ENCODE measurements at places on chromosomes 1 and 21. TPM values are rescaled to one million over a fixed set of nuclear protein-coding genes. Genes with fewer than 3 reads are reported as not detected.
A peak's percentile ranks its signal among the peaks of the same experiment; 100 is the strongest.

The ALX3 gene
- not detected for total RNA-seq

- DNase-seq: no peak
These were observed 420.8 kb downstream of the NPHP4 start for GRCh38 chr1:5571438-5571837.

DNA sequence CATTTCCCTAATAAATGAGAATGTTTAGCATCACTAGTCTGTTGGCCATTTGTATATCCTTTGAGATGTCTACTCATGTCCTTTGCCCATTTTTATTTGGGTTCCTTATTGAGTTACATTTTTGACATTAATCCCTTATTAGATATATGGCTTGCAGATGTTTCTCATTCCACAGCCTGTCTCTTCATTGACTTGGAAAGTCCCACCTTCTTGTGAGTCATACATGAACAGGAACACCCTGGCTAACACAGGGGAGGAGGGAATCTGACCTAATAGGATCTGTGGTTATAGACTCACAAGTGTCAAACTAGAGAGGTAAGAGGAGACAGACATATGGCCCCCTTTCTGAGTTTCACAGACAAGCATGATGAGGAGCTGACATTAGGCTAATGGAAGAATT is 11.5 kb downstream of the ZP4 start:
- peak; percentile 30 for DNase-seq

DNA sequence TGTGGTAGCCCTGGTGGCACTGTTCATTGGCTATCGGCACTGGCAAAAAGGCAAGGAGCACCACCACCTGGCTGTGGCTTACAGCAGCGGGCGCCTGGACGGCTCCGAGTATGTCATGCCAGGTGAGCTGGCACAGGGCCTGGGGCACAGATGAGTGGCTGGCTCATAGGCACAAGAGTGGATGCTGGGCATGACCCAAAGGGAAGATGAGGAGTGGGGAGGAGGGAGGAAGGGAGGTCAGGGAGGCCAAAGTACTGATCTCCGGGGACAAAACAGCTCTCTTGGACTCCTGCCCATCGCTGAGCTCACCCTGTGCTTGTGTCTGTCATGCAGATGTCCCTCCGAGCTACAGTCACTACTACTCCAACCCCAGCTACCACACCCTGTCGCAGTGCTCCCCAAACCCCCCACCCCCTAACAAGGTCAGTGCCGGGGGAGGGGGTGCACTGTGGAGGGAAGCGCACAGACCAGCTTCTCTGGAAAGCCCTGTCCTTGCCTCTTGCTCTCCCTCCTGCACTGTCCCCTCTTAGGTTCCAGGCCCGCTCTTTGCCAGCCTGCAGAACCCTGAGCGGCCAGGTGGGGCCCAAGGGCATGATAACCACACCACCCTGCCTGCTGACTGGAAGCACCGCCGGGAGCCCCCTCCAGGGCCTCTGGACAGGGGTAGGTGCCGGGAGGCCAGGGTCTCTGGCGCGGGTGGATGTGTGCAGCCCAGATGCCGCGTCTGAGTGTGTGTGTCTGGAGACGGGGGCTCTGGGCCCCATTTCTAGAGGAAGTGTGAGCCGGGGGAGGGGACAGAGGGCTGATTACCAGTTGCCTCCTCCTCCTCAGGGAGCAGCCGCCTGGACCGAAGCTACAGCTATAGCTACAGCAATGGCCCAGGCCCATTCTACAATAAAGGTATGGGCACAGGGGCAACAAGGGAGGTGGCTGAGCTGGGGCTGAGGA is 7.3 kb upstream of the LRRC71 start:
- DNase-seq: no peak

GRCh38 chr1:94324178-94324544 is 86.8 kb upstream of the ARHGAP29 start:
- no peak for DNase-seq

The CACNA1S gene
- 57.2 TPM for total RNA-seq

GRCh38 chr21:42584296-42584641 is 69.2 kb upstream of the PDE9A start:
- no peak for DNase-seq

GRCh38 chr21:38384675-38385426 is 113.4 kb downstream of the ERG start:
- DNase-seq: no peak

The ERICH3 gene
- not detected for total RNA-seq

DNA sequence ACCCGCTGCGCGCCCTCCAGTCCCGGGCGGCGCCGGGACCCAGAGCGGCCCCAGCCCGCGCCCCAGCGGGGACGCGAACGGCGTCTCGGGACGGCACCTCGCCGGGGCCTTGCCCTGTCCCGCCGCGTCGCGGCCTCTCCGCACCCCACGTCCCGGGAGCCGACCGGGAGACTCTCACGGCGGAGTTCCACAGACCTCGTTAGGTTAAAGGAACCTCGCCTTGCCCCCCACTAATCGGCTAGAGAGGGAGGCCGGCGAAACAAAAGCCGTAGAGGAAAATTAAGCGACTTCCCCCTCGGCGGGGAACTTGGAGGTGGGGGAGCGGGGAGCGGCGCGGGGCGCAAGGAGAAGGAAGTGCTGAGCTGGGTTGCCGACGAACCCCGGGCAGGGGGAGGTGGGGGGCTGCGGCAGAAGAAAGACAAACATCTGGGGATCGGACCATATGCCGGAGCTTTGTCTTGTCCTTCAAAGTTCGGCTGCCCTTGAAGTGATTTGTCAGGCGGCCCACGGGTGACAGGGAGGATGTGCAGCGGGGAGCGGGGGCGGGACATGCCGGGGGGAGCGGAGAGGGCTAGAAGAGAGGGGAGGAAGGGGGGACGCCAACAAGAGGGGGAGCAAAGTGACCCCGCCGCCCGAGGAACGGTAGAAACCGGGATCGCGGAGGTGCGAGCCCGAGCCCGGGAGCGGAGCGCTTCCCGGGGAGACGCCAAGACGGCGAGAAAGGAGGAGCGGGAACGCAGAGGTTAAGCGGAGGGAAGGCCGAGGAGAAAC is 120.0 kb upstream of the RRP15 start:
- DNase-seq: no peak

The SHISA4 gene
- total RNA-seq: 167 TPM

GRCh38 chr1:235156265-235156664 is 4.8 kb downstream of the RBM34 start:
- peak; percentile 2 for DNase-seq

The XKR8 gene
- total RNA-seq: 5.1 TPM

All from myocyte (in vitro differentiated cells).